ENCODE measurements at places on chromosomes 7 and 10.

DNA sequence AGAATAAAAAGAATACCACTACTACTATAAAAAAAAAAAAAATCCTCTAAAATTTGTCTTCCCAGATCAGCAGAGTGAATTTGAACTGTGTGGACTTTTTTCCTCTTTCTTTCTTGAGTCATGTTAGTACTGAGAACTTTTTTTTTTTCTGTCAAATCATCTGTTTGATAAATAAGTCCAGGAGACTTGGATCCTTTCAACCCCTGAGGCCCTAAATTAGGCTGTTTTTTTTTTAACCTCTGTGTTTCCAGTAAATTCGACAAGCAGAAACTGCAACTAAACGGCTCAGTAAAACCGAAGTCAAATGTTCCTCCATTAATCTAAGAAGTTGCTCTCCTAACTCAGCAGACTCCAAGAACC lies 2.7 kb downstream of the MAP3K8 start:
- DNase-seq, result no peak

DNA sequence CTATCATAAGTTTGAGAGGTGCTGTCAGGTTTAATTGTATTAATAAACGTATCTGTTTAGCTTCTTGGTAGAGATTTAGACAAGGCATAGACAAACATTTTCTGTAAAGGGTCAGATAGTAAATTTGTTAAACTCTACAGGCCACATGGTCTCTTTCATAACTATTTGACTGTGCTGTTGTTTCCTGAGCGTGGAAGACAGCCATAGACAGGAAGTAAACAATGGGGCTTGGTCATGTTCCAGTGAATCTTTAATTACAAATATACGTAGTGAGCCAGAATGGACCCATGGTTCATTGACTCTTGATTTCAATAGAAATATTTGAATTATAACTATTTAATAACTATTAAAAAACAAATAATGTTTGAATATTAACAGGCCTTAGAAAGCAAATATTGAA lies 451.1 kb downstream of the SH2D4B start:
- DNase-seq, result no peak

GRCh38 chr7:23093111-23093510 lies 12.5 kb upstream of the KLHL7 start:
- DNase-seq, result no peak

- no peak for DNase-seq
These were observed 56.2 kb upstream of the IGFBP3 start for GRCh38 chr7:45977256-45977780.

- DNase-seq, result no peak
These were observed 208.1 kb downstream of the KIAA1217 start for GRCh38 chr10:24417053-24417452.

GRCh38 chr10:9075420-9075819 lies 1020.9 kb downstream of the GATA3 start:
- DNase-seq, result no peak
